SK-MEL-5 (cell line): ENCODE measurements at places on chromosomes 1 and 21. TPM values are rescaled to one million over a fixed set of nuclear protein-coding genes. Genes with fewer than 3 reads are reported as not detected.
A peak's percentile ranks its signal among the peaks of the same experiment; 100 is the strongest.

DNA sequence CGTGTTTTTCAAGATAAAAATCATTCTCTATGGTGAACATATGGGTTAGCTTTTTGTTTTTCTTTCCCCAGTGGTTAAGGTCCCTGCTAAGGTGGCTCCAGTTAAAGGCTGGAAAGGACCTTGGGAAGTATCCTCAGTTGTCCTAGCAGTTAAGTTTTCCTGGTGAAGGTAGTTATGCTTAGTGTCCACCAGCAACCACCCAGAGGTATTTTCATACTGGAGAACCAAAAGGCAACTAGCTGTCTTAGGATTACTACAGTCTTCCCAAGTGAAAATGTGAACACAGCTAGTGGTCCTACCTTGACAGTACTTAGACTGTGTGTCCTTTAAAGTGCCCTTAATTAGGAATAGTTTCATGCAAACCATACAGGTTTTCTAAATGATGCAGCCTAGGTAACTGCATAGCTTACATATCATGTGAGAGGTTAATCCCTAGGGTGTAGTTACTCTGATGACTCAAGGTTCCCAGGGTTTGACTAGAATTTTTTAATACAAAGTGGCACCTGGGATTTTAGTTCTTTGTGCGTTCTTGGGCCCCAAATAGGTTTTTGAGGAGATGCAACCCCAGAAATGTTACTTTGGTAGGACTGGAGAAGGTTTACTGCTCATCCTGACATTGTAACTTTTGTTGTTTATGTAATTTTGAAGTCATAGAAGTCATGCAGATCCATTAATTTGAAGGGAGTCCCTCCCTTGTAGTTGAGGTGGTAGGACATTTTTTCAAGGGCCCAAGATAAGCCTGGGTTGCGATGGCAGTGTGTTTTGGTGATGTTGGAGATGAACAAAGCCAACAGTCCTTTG, 36.5 kb downstream of the YY1AP1 start:
- DNase-seq: no peak

The MTOR gene
- 34.5 and 36.7 TPM in 2 replicates for total RNA-seq

- DNase-seq: peak; percentile 88
Measured at GRCh38 chr1:200184196-200184595, 156.7 kb downstream of the NR5A2 start.

DNA sequence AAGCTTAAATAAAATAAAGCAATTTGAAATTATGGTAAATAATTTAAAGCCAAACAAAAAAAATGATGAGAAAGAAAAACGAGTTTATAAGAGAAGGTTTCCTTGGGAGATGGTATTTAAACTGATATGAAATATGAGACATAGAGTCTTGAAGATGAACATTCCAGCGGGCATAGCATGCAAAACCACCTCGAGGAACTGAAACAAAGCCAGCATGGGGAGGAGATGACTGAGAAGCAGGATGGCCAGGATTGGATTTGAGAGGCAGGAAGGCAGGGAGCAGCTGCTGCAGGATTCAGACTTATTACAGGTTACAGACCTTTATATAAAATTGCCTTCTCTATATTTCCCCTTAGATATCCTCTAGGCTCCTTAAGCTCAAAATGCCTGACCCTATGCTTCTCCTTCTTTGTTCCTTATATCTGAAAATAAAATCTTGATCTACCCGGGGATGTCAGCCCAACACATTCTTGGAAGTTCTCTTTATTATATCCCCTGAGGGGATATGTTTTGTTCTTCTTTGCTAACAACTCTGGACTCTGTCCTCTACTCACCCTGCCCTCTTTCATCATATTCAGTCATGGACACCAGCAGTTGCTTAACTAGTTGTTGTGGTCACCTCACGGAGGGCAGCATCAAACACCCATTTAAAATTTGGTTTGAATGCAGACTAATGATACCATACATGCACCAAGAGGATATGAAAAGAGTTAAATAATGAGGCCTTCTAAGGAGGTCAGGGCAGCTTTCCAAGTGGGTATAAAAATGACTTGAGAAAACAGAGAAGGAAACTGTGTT, 719.1 kb upstream of the B3GALT2 start:
- DNase-seq: peak; percentile 30

The CLEC20A gene
- not detected in 2 replicates for total RNA-seq

GRCh38 chr1:29883411-29883832, 647.1 kb downstream of the PTPRU start:
- DNase-seq: no peak

The GBP4 gene
- 0.03 TPM in 2 replicates for total RNA-seq

- peak; percentile 3 for DNase-seq
Measured at GRCh38 chr1:169941982-169942830, 48.5 kb upstream of the SCYL3 start.

GRCh38 chr1:243374412-243374811, 118.6 kb downstream of the SDCCAG8 start:
- DNase-seq: no peak
